Small intestine (tissue), 16 donors: ENCODE measurements at places on chromosomes 3 and 15. TPM values are rescaled to one million over a fixed set of nuclear protein-coding genes. Genes with fewer than 3 reads are reported as not detected.

Gene TNFAIP8L3
- polyA plus RNA-seq: 8.4 TPM

- no peak overlapping the region for H3K4me3 ChIP-seq
- no peaks in the 10 kb centered on the region for H3K27me3 ChIP-seq
- H3K36me3 ChIP-seq: no peaks in the 10 kb centered on the region
- H3K27ac ChIP-seq: no peak overlapping the region
These were observed 157.3 kb upstream of the SMAD3 start for GRCh38 chr15:66907826-66908743.

Gene BCHE
- not detected for polyA plus RNA-seq

GRCh38 chr3:161265916-161266571, 44.9 kb downstream of the NMD3 start:
- no peaks in the 10 kb centered on the region for H3K27me3 ChIP-seq
- H3K4me3 ChIP-seq: no peak overlapping the region
- H3K4me1 ChIP-seq: peaks cover 3% of the 10 kb centered on the region
- no peak overlapping the region for H3K27ac ChIP-seq
- no peak for DNase-seq

GRCh38 chr15:89335298-89336041, 846 bp upstream of the POLG start:
- no peak for DNase-seq
- H3K36me3 ChIP-seq: no peaks in the 10 kb centered on the region
- peak overlapping the region; percentile 36 for H3K4me3 ChIP-seq
- H3K4me1 ChIP-seq: peaks cover 15% of the 10 kb centered on the region
- H3K27me3 ChIP-seq: no peaks in the 10 kb centered on the region
- H3K27ac ChIP-seq: peak overlapping the region; percentile 66

- no peak for DNase-seq
- no peaks in the 10 kb centered on the region for H3K4me1 ChIP-seq
- H3K27ac ChIP-seq: no peak overlapping the region
- no peaks in the 10 kb centered on the region for H3K27me3 ChIP-seq
- H3K4me3 ChIP-seq: no peak overlapping the region
These were observed 195.2 kb downstream of the PLCL2 start for GRCh38 chr3:17079933-17080332.

DNA sequence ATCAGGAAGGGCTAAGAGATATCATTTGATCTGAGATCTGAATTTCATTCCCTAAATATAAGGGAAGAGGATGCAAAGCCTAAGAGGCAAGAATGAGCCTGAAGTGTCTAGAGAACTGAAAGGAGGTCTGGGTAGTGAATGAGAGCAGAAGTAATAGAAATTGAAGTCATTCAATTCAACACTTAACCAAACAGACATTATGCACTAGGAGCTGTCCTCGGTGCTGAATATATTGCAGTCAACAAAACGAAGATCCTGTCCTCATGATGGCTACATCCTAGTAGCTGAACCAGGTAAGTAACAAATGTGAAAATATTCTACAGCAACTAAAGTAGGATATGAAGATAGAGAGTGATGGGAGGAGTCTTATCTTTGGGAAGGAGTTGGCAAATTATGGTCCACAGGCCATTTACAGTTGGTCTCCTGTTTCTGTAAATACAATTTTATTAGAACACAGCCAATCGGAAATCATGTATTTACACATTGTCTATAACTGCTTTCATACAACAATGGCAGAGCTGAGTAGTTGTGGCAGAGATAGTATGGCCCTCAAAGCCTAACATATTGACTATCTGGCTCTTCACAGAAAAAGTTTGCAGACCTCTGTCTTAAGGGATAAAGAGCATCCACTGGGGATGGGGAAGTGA, 192.9 kb upstream of the CADPS start:
- H3K4me3 ChIP-seq: no peak overlapping the region
- no peaks in the 10 kb centered on the region for H3K4me1 ChIP-seq
- peaks cover under 1% of the 10 kb centered on the region for H3K27me3 ChIP-seq

- DNase-seq: no peak
- H3K4me3 ChIP-seq: no peak overlapping the region
- H3K27me3 ChIP-seq: no peaks in the 10 kb centered on the region
- H3K4me1 ChIP-seq: no peaks in the 10 kb centered on the region
These were observed 560.1 kb downstream of the MCTP2 start for GRCh38 chr15:94791510-94791909.

GRCh38 chr3:69181592-69182211, 59.3 kb upstream of the LMOD3 start:
- peak overlapping the region; percentile 91 for H3K27ac ChIP-seq
- peaks cover 40% of the 10 kb centered on the region for H3K36me3 ChIP-seq
- H3K27me3 ChIP-seq: no peaks in the 10 kb centered on the region
- H3K4me3 ChIP-seq: no peak overlapping the region
- peaks cover 6% of the 10 kb centered on the region for H3K4me1 ChIP-seq

- no peaks in the 10 kb centered on the region for H3K27me3 ChIP-seq
- H3K27ac ChIP-seq: no peak overlapping the region
- no peaks in the 10 kb centered on the region for H3K36me3 ChIP-seq
- no peaks in the 10 kb centered on the region for H3K4me1 ChIP-seq
These were observed 78.7 kb upstream of the NPHP3 start for GRCh38 chr3:132800958-132801357.

DNA sequence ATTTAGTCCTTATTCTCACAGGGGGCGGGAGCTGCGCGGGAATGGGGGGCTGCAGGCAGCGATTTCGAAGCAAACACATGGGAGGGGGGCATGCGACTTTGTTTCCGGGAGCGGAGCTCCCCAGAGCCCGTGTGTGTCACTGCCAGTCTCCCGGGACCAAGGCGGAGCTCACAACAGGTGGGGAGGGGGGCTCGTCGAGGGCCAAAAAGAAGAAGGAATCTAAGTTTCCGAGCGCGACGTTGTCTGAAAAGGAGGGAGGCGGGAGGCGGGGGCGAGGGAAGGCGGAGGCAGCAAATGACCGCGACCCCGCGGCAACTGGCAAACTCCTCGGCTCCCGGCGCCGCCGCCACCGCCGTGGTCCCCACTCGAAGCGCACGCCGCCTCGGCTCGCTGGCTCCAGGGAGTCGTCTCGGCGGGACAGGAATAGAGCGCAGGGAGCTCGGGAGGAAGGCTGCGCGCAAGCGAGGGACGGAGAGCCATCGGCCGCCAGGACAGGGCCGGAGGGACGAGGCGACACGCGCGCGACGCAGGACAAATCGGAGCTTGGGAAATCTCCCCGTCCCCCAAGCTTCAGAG, 1.4 kb downstream of the FOXP1 start:
- peak overlapping the region; percentile 82 for H3K27ac ChIP-seq
- no peaks in the 10 kb centered on the region for H3K36me3 ChIP-seq
- DNase-seq: peak; percentile 43
- peak overlapping the region; percentile 67 for H3K4me3 ChIP-seq

GRCh38 chr3:52154135-52155094, at the start of gene POC1A:
Gene POC1A (minus strand): TSS chr3:52154423. CDS start chr3:52154372, 51 bp downstream.
- H3K4me3 ChIP-seq: peak within 1 kb of the TSS; percentile 39
- no peaks in the 10 kb centered on the region for H3K36me3 ChIP-seq
- H3K4me1 ChIP-seq: peaks cover 16% of the 10 kb centered on the region
- DNase-seq: peak; percentile 98
- peak within 1 kb of the TSS; percentile 95 for H3K27ac ChIP-seq

Gene PATL2
- polyA plus RNA-seq: 6.8 TPM

Gene TRAT1
- polyA plus RNA-seq: 1.2 TPM

DNA sequence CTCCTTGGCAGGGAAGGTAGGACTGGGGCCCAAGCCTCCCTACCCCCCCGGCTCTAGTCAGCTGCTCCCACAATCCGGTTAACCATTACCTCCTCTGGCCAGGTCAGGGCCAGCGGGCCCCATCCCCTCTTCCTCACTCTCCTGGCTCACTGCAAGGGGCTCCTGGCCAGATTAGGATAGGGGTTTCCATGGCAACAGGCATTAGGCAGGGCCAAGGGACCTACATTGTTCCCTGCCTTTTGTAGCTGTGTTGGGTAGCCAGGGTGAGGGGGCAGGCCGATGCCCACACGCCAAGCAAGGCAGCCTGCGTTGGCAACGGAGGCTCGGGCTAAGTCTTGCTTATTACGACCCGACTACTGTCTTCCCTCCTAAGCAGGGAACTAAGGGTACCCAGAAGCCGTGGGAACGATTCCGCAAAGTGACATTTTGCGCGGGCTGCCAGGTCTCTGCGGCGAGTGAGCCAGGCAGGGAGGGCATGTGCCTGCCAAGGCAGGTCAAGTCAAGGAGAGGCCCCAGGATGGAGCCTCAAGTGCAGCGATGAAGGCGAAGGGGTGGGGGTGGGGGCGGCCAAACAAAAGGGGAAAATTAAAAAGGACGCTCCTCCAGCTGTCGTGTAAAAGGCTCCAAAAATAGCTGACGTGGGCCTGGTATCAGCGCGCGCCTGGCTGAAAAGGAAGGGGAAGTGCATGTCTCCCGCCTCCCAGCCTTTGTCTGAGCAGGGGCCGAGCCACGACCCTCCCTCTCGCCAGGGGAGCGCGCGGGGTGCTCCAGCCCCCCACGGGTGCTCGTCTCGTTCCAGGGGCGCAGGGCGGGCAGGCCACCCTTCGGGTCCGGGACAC, 919 bp downstream of the IDH2 start:
- H3K27ac ChIP-seq: peak overlapping the region; percentile 76
- peak overlapping the region; percentile 94 for H3K4me3 ChIP-seq
- H3K4me1 ChIP-seq: peaks cover 19% of the 10 kb centered on the region
- no peak for DNase-seq

Gene TTLL13
- 0.45 TPM for polyA plus RNA-seq

Gene EIF4E3
- 14.8 TPM for polyA plus RNA-seq

GRCh38 chr3:174162550-174162949, 696.6 kb upstream of the NAALADL2 start:
- H3K4me3 ChIP-seq: no peak overlapping the region
- DNase-seq: no peak
- H3K27me3 ChIP-seq: no peaks in the 10 kb centered on the region
- H3K4me1 ChIP-seq: no peaks in the 10 kb centered on the region
- no peaks in the 10 kb centered on the region for H3K36me3 ChIP-seq

Gene CCR8
- polyA plus RNA-seq: 0.09 TPM

- H3K27ac ChIP-seq: peak overlapping the region; percentile 76
- DNase-seq: peak; percentile 79
- no peaks in the 10 kb centered on the region for H3K27me3 ChIP-seq
- peaks cover 15% of the 10 kb centered on the region for H3K4me1 ChIP-seq
- no peak overlapping the region for H3K4me3 ChIP-seq
- H3K36me3 ChIP-seq: peaks cover 11% of the 10 kb centered on the region
These were observed 2.5 kb upstream of the OGG1 start for GRCh38 chr3:9747267-9747666.

GRCh38 chr3:196216681-196217211, 412 bp downstream of the SLC51A start:
- H3K4me3 ChIP-seq: peak overlapping the region; percentile 44
- H3K27me3 ChIP-seq: no peaks in the 10 kb centered on the region
- peaks cover 2% of the 10 kb centered on the region for H3K4me1 ChIP-seq
- no peaks in the 10 kb centered on the region for H3K36me3 ChIP-seq

Gene RABL3
- polyA plus RNA-seq: 20.8 TPM

Gene C3orf22
- not detected for polyA plus RNA-seq

- DNase-seq: no peak
- no peak overlapping the region for H3K27ac ChIP-seq
- no peaks in the 10 kb centered on the region for H3K27me3 ChIP-seq
- no peak overlapping the region for H3K4me3 ChIP-seq
These were observed 14.2 kb upstream of the CAND2 start for GRCh38 chr3:12782172-12782815.

Gene ISL2
- 0.54 TPM for polyA plus RNA-seq

Gene ZKSCAN7
- 0.22 TPM for polyA plus RNA-seq

Gene LHFPL4
- polyA plus RNA-seq: not detected

Gene ZNF662
- 20.4 TPM for polyA plus RNA-seq

Gene NEIL1
- polyA plus RNA-seq: 63.1 TPM

DNA sequence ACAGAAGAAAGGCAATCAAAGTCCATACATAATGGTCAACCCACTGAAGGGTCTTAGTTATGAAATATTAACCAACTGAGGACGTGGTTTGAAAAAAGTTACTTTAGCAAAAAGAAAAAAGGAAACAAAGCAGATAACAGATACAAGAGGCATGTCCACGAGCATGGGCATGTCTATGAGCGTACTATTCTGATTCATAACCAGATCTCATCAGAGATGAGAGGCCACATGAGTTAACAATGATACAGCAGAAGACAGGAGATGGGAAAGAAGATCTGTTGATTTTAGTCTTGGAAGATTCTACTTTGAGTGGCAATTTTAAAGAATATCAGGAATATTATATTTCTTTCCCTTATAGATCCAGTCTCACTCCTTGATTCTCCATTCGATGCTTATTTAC, 262.9 kb upstream of the SLITRK3 start:
- H3K4me1 ChIP-seq: no peaks in the 10 kb centered on the region
- no peak overlapping the region for H3K27ac ChIP-seq

DNA sequence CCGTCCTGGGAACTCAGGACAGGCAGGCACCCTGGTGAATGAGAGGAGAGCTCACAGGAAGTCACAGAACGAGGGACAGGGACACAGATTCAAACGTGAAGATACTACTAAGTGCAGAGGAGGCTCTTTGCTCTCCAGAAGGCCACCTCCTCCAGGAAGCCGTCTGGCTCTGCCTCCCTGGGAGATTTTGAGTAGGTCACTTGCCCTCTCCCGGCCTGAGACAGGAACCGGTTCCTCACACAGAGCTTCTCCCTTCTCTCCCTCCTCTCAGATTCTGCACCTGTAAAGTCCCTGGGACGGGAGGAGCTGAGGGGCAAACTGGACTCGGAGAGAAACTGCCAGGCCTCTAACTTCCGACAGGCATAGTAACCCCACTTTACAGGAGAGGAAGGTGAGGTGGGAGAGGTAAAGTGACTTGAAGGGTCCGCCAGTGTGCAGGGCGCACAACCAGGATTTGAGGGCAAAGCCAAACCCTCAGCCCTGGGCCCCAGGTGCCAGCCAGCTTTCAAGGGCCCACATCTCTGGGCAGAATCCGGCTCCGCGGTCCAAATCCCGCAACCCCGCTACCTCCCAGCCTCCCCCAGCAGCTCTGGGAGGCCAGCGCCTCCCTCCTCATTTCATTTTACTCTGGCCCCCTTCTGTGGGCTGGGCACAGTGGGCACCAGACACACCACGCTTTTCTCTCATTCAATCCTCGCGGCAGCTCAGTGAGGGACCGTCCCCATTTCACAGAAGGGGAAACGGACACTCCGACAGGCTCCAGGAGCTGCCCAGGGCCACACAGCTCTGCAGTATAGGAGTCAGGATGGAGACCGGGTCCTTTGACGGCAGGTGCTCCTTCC, 150.2 kb downstream of the SMAD6 start:
- H3K36me3 ChIP-seq: no peaks in the 10 kb centered on the region
- H3K4me1 ChIP-seq: peaks cover 2% of the 10 kb centered on the region
- no peak overlapping the region for H3K4me3 ChIP-seq
- no peak overlapping the region for H3K27ac ChIP-seq
- DNase-seq: no peak

DNA sequence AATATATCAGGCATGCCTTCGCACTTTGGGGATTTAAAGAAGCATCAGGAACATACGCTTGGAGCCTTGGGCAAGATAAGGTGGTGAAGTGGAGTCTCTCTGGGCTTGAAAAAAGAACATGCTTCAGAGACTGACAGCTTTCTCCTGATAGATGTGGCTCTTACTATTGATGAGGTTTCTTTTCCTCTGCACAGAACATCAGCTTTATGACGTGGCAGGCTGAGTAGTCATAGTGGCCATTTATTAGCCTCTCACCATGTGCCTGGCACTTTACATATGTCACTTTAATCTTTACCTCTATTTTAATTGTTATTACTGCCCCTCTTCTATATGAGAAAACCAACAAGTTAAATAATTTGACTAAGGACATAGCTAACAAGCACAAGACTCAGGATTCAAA, 19.0 kb upstream of the LRRC58 start:
- no peak overlapping the region for H3K27ac ChIP-seq
- no peak overlapping the region for H3K4me3 ChIP-seq
- H3K27me3 ChIP-seq: no peaks in the 10 kb centered on the region
- no peak for DNase-seq
- H3K4me1 ChIP-seq: no peaks in the 10 kb centered on the region

Gene LEKR1
- not detected for polyA plus RNA-seq

GRCh38 chr3:133931084-133931483, 35.4 kb upstream of the RAB6B start:
- no peak overlapping the region for H3K27ac ChIP-seq
- DNase-seq: no peak
